Tibial nerve (tissue), 4 donors: ENCODE measurements at places on chromosomes 2 and 18. TPM values are rescaled to one million over a fixed set of nuclear protein-coding genes. Genes with fewer than 3 reads are reported as not detected.

The DSC2 gene
- total RNA-seq, result 3.9 TPM

The DNAJC27 gene
- 14.7 TPM for total RNA-seq

The CTLA4 gene
- not detected for total RNA-seq

The RIT2 gene
- total RNA-seq, result not detected

The MAP3K20 gene
- total RNA-seq, result 23.2 TPM

The ALPP gene
- total RNA-seq, result not detected

The MARCHF4 gene
- total RNA-seq, result not detected

The BCL2 gene
- 79.1 TPM for total RNA-seq

The POTEI gene
- total RNA-seq, result not detected

The LAMA3 gene
- 74.1 TPM for total RNA-seq

The DNER gene
- 6.7 TPM for total RNA-seq

The OTX1 gene
- total RNA-seq, result not detected

The FAM228A gene
- 5.0 TPM for total RNA-seq

The DPYSL5 gene
- total RNA-seq, result not detected

The MDH1B gene
- not detected for total RNA-seq

The VWA3B gene
- total RNA-seq, result 6.1 TPM

The FBXO36 gene
- 4.2 TPM for total RNA-seq

The SERPINB12 gene
- total RNA-seq, result not detected

The FAHD2A gene
- 21.0 TPM for total RNA-seq

The CXCR4 gene
- total RNA-seq, result 38.5 TPM

The PPM1G gene
- total RNA-seq, result 33.7 TPM

The PSMA8 gene
- total RNA-seq, result not detected

The WDFY1 gene
- total RNA-seq, result 33.1 TPM

The OSR1 gene
- total RNA-seq, result 20.7 TPM

The MTA3 gene
- total RNA-seq, result 33.1 TPM

The ICA1L gene
- total RNA-seq, result 12.3 TPM

The PAIP2B gene
- 14.7 TPM for total RNA-seq

The IL1F10 gene
- not detected for total RNA-seq

The SPAG16 gene
- total RNA-seq, result 42.7 TPM

The CRYGC gene
- total RNA-seq, result not detected

The PPP1R1C gene
- 8.8 TPM for total RNA-seq

The EMILIN1 gene
- 95.1 TPM for total RNA-seq

The DSC1 gene
- not detected for total RNA-seq
